Trophoblast cell (in vitro differentiated cells and primary cell): ENCODE measurements at places on chromosomes 1 and 21.

DNA sequence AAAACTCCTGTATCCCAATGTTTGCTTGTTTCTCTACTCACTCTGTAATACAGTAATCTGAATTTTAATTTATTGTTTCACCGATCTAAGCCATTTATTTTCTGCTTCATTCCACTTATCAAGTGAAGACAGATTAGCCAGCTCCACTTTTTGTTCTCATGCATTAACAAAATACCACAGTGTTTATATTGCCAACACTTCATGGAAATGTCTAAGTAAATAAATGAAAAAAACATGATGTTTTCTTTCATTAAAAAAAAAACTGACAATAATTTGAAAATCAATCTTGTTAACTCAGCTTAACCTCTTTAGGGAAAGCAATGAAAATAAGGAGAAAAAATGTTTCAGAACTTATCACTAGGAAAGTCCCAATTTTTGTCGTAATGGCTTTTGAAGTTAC, 11.5 kb downstream of the ARHGAP29 start:
- no peak for DNase-seq

DNA sequence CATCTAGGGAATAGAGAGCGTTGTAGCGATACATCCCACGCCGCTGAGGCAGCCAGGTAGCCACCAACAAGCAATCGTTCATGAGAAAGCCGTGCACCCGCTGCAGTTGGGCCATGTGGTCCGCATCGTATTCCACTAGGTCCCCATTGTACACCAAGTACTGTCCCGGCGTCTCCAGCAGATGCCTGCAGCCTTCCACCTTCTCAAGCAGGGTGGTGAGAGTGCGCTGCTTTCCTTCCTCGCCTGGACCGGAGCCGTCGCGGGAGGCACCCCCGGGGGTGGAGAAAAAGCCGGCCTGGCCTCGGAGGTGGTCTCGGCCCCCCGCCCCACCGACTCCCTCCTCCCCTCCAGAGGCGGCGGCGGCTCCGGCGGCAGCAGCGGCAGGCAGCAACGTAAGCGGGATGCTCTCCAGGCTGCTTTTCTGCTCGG, 595 bp downstream of the EXOC8 start:
- DNase-seq = no peak

- peak; percentile 80 for DNase-seq
Measured at GRCh38 chr1:182122913-182123260, 61.4 kb upstream of the ZNF648 start.

GRCh38 chr21:31656199-31657095, 3.0 kb upstream of the SOD1 start:
- peak; percentile 65 for DNase-seq

DNA sequence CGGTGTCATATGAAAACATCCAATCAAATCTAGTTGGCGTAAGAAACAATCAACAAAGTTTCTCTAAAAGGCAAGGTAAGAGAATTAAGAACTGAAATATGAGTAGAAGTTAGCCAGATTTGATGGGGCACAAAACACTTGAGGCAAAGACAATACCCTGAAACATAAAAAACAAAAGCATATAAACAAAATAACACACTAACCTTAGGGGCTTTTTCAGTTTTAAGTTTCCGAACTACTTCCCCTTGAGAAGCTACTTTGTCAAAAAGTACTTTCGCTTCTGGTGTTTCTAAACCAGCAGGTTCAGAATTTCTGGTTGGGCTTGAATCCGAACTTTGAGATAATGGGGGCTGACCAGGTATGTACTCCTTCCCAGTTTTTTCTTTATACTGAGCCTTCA, 57.9 kb downstream of the EPRS1 start:
- no peak for DNase-seq

- no peak for DNase-seq
Measured at GRCh38 chr1:9822490-9822889, 1.3 kb downstream of the CLSTN1 start.
